ENCODE measurements at places on chromosomes 5 and 9.

DNA sequence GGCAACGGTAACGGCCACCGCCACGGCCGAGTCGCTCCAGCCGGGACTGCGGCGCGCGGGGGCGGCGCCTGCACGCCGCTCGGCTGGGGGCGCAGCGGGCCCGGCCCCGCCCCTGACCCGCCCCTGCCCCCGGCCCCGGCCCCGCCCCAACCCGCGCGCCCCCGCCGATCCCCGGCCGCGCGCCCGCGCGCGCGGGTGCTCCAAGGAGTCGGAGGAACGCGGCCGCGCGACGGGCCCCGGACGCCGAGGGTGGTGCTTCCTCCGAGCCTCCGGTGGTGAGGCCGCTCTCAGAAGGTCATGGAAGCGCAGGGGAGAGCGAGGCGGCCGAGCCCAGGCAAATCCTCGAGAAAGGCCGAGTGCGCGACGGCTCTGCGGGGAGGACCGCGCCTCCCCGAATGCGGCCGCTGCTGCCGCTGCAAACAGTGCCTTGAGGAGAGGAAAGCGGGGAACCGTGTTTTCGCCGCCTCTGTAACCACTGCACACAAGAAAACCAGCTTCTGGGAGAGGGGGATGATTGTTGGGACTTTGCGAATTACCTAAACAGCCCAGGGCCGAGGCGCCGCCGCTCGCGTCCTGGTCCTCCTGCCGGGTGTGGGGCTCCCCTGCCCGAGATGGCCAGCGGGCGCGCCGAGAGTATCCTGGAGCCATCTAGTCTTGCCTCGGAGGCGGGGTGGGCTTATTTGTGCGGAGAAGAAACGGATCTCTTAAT lies at the start of gene LIFR:
TSS of gene LIFR (minus strand) at position 48 of the 709 bp plus-strand sequence. CDS start 25,999 bp downstream, outside the sequence.
- DNase-seq = peak; percentile 76

GRCh38 chr9:19137282-19137681 lies 10.0 kb upstream of the PLIN2 start:
- DNase-seq = no peak

GRCh38 chr9:75960551-75960950 lies 70.1 kb downstream of the PCSK5 start:
- no peak for DNase-seq

GRCh38 chr5:90747175-90747574 lies 188.6 kb downstream of the ADGRV1 start:
- peak; percentile 49 for DNase-seq

- no peak for DNase-seq
Measured at GRCh38 chr5:56048124-56048523, 53.4 kb upstream of the IL6ST start.

GRCh38 chr5:142307146-142307890 lies 17.5 kb downstream of the SPRY4 start:
- DNase-seq = no peak

- DNase-seq = no peak
Measured at GRCh38 chr5:123294544-123294943, 128.7 kb downstream of the CEP120 start.

- peak; percentile 70 for DNase-seq
Measured at GRCh38 chr5:5374009-5374715, 48.3 kb upstream of the ICE1 start.

DNA sequence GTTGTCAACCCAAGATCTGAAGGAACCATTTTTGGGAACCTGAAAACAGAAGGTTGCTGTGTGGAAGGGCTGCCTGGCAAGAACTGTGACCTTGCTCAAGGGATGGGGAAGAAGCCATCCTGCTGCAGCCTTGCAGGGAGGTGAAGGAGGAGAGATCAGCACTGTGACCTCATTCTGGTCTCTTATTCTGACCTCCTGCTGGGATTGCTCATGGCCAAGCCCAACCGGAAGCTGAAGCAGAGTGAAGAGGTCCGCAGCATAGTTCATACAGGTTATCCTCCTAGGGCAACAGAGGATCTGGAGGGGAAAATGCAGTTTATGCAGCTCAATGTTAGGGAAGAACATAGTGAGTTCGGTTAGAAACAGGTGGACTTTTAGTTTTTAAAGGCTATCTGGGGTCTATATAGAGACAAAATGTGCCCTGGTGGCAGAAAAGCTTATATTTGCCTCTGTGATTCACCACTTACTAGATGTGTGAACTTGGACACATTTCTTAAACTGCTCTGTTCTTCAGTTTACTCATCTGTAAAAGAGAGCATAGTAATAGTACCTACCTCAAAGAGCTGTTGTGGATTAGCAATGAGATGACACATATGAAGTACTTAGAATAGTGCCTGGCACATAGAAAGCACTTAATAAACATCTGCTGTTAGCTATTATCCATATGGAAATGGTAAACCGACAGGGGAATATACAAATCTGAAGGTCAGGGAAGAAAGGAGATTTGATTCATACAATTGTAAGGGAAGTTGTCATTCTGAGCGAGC lies 57.9 kb upstream of the BNC2 start:
- DNase-seq = peak; percentile 49

DNA sequence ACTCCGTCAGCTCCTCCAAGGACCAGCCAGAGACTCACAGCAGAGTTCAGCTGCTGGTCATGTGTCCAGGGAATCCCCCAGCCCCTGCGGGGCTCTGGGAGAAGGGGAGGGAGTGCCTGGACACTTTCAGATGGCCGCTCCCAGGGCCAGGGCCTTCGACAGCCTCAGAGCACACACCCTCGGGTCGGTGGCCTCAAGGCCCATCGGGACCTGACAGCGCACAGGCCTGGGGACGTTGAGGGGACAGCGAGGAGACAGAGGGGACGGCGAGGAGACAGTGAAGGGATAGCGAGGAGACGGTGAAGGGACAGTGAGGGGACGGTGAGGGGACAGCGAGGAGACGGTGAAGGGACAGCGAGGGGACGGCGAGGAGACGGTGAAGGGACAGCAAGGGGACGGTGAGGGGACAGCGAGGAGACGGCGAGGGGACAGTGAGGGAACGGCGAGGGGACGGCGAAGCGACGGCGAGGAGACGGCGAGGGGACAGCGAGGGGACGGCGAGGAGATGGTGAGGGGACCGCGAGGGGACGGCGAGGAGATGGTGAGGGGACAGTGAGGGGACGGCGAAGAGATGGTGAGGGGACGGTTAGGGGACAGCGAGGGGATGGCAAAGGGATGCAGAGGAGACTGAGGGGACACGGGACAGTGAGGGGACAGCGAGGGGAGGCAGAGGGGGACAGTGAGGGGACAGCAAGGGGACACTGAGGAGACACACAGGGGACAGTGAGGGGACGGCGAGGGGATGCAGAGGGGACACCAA lies 47.3 kb downstream of the SLC12A7 start:
- DNase-seq = no peak

DNA sequence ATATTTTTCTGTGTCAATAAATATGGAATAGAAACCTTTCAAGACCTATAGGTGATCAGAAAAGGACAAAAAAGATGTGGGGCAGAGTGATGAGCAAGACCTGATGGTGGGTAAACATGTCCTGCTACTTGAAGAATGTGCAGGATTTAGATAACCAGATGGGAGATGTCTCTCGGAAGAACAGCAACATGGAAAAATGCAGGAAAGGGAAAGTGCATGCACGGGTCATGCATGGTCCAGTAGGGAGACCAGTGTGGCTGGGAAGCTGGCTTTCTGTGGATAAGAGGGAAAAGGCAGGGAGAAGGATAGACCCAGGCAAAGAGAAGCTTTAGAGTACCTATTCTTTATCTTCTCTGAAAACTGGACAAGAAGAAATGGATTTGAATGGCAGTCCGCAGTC lies 7.1 kb upstream of the CAST start:
- no peak for DNase-seq

DNA sequence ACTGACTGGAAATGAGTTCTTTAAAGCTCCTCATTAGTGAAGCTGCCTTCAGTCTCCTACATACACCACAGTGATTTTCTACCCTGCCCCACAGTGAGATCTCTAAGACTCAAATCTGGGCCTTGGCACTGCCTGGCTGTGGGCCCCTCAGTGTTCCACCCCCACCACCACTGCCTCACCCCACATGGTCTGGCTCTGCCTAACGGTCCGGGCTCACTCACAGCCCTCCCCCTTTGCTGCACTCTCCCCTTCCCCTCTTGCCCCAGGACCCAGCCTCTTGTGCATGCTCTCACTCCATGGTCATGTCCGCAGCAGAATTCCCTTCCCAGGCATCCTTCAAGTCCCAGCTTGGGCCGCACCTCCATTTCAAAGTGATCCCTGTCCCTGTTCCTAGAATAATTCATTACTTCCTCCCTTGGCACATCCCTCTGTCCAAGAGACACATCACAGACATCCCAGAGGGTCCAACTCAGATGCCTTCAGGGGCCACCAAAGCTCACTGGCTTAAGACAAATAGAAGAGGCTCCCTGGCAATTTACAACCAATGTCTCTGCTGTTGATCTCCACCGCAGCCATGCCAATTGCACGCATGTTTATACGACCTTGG lies 56.7 kb downstream of the HRH2 start:
- no peak for DNase-seq

DNA sequence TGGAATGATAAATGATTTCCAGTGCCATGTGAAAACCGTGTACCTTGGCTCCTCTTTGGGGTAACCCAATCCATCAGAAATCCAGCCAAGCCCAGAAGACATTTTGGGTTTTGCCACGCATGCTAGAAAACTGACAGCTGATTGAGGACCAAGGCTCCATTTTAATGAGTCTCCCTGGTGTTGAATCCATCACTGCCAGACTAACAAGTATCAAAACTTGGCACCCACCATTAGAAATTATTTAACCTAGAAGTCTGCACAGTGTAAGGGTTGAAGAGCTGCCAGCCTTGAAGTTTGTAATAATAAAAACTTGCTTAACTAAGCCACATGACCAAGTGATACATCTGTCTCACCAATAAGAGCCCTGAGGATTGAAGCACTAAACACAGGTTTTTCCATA lies 369.9 kb downstream of the DNAH5 start:
- no peak for DNase-seq

DNA sequence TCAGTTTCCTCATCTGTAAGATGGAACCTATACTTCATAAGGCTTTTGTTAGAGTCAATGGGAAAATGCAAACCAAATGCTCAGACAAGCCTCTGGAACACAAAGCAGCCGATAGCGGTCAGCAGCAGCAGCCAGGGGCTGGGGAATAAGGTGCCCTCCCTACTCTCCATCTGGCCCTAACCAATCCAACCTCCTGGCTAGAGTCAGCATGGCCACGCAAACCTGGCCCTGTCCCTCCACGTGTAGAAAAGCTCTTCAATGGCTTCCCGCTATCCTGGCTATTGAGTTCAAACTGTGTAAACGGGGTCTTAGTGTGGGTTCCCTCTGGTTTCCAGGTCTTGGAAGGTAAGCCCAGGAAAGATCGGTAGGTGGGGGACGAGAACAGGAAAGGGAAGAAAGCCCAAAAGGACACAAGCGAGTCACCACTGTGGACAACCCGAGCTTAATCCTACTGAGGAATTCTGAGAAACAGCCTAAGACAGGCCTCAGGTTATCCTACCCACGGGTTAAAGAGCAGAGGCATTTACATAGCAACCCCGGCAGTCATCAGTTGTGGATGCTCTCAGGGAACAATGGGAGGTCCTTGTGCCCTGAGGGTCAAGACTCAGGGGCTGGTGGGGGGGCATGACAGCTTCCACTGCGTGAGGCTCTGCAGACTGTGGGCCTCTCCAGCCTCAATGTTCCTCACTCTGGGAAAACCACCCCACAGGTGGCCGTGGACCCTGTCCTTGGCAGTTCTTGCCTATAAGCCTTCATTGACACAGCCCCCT lies 30.9 kb downstream of the FABP6 start:
- no peak for DNase-seq

DNA sequence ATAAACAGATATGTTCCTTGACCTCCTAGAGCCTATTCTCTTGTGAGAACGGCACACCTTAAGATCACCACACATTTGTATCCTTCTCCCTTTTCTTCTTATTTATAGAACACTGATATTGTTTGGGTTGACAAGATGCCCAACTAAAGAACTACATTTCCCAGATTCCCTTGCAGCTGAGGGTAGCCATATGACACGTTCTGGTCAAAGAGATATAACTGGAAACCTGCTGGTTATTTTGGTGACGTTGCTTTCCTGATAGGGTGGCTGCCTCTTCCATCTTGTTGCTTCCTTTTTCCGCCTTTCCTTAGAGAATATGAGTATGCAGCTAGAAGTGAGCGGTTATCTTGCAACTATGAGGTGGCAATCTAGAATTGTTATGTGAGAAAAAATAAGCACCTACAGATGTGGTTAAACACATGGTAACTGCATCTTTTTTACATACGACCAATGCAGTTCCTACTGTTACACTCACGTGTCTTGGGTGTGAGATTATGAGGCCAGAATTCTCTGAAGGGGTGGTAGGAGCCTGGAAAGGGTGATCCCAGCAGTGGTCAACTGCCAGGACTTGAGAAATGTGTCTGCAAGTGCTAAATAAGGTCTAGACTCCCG lies 72.9 kb downstream of the SEC61B start:
- DNase-seq = no peak
